ENCODE measurements at places on chromosomes 12 and 14.

- no peak for ATAC-seq
These were observed 36.1 kb upstream of the SLC16A7 start for GRCh38 chr12:59559696-59560095.

DNA sequence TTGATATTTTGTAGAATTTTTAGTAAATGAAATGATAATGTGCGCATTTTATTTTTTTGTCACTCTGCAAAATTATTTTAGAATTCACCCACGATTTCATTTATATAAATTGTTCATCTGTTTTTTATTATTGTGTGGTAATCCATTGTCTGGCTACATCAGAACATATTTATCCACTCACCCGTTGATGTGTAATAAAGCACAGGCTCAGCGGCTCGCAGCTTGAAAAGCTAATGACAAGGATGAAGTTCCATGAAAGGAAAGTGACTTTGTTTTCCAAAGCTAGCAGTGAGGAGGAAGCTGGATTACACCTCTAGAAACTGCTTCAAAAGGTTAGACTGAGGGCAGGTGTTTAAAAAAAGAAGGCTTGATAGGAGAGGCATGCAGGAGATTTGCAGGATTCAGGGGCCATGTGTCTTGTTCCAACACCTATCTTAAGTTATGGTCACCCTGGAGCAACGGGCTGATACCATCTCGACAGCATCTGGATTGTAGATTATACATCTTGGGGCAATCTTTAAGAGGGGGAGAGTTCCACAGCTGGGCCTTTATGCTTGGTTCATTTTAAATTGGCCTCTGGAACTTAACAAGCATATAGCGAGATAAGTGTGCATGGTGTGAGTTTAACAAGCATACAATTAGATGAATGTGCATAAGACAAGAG, 194.1 kb downstream of the TMTC3 start:
- no peak for ATAC-seq

DNA sequence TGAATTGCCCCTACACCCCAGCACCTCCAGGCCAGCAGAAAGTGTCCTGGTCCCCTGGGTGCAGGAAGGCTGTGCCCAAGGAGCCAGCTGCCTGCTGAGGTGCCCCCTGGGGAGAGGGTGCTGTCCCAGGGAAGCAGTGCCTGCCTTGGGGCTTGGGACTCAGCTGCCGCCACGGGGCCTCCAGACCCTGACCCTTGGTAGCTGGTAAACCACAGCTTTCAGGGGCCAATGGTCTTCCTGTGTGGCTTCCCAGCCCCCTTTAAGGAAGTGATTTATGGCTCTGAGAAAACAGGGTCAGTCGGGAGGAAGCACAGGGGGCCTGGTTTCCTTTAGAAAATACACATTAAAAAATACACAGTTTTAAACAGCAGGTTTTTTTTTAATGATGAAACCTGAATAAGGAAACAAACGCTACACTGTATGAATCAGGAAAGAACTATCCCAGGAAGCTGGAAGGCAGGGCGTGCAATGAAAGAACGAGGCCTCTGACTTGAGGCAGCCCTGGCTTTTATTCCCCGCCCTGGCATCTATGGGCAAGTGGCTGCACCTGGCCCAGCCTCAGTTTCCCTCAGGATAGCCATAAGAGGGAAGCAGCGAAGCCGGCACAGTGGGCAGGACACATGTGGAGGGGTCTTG, 40.6 kb upstream of the EML1 start:
- ATAC-seq = no peak

DNA sequence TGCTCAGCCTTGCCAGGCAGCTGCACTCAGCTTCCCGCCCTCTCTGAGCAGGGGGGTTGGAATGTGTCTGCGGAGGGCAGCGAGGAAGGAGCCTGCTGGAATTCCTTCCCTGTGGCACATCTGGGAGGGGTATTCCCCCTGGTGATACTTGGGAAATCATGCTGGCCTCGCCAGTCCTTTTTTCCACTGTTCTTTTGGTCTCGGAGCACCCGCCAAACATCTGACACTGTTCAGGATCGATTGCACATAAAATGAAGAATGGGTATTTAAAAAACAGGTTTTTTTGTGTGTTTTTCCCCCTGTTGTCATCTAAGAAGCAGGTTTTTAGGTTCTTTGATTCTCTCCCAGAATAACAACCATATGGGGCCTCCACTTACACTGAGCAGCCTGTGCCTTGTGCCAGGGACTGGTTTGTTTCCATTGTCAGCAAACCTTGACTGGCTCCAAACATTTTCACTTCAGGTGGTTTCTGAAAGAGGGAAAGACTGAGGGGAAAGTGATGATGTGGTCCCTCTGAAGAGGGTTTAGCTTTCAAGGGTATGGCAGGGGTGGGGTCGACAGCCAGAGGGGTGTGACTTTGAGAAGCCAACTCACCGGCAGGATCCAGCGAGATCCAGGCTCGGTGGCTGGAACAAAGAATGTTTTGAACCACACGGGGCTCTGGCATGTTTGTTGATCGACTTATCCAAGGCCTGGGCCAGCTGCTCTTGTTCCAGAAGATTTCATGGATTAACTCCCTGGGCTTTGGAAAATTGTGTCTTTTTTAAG, 215.1 kb downstream of the CACNA1C start:
- ATAC-seq = no peak

GRCh38 chr12:56836800-56837663, 73.9 kb downstream of the HSD17B6 start:
- ATAC-seq = peak; percentile 56

GRCh38 chr14:106811162-106811561, 1284.8 kb downstream of the TMEM121 start:
- ATAC-seq = no peak

GRCh38 chr12:102120564-102120873, 536 bp downstream of the PARPBP start:
- no peak for ATAC-seq

GRCh38 chr12:30926243-30927221, at the start of gene TSPAN11:
Gene TSPAN11, plus strand, starts transcription at chr12:30926748. Its CDS starts 27,244 bp downstream, at chr12:30953992.
- peak; percentile 39 for ATAC-seq

GRCh38 chr12:119683413-119683812, 15.5 kb downstream of the PRKAB1 start:
- ATAC-seq = no peak

GRCh38 chr14:70907996-70908934, 1.0 kb downstream of the PCNX1 start:
- peak; percentile 46 for ATAC-seq

DNA sequence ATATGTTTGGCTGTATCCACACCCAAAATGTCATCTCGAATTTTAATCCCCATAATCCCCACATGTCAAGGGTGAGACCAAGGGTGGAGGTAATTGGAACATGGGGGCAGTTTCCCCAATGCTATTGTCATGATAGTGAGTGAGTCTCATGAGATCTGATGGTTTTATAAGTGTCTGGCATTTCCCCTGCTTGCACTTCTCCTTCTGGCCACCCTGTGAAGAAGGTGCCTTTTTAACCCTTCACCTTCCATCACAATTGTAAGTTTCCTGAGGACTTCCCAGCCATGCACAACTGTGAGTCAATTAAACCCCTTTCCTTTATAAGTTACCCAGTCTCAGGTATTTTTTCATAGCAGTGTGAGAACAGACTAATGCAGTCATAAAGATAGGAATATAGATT, 216.7 kb upstream of the SSTR1 start:
- no peak for ATAC-seq

GRCh38 chr12:26833743-26834490, 923 bp upstream of the ITPR2 start:
- peak; percentile 59 for ATAC-seq

DNA sequence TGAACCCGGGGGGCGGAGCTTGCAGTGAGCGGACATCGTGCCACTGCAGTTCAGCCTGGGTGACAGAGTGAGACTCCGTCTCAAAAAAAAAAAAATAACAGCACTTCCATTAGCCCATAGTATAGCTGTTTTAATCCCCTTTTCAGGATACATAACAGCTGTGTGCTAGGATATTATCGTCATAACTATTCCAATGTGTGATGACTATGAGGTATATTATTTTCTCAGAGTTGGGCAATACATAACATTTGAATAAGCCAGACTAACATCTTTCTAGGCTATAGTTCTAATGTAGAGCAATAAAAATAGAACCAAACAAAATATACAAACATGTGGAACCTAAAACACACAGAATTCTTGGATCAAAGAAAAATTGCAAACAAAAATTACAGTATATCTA, 57.1 kb downstream of the MARK3 start:
- no peak for ATAC-seq

Measured in stimulated activated memory B cell treated with anti-CD40 and anti-IgM and Interleukin-4, amounts not matched to agents 10 μg/mL and 1 μg/mL and 100 μg/mL, for 72 hours (primary cell).